NAMALWA (cell line): ENCODE measurements at places on chromosomes 1 and 21.
A peak's percentile ranks its signal among the peaks of the same experiment; 100 is the strongest.

DNA sequence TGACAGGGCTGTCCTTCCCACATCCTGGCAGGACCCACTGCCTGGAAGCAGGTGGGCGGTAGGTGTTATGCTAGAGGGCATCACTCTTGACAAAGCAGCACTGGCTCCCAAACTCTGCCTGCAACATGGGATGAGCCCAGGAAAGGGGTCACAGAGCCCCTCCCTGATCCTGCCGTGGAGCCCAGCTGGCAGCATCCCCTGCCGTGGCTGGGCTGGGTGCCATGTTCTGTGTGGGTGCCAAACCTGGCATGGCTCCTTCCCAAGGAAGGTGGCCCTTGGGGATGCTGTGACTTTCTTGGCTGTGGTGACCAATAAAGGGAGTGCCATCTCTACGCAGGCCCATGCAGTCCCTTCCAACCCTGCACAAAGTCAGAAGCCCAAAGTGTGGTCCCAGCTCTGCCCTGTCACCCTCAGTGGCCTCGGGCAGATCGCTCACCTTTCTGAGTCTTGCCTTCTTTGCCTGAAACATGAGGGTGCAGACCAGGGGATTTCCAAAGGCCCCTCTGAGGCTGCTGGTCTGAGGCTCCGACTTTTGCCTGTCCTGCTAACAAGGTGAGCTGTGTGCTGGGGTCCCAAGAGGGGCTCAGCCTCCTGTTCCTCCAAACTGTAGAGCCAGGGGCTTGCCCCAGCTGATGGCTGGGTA is 6.0 kb downstream of the CDK18 start:
- DNase-seq = no peak

- no peak for DNase-seq
These were observed 1.7 kb upstream of the PEF1 start for GRCh38 chr1:31646259-31646960.

- DNase-seq = peak; percentile 23
These were observed 40.3 kb downstream of the DIRAS3 start for GRCh38 chr1:68010090-68010489.

- DNase-seq = no peak
These were observed 80.6 kb upstream of the ARHGEF16 start for GRCh38 chr1:3373700-3374405.

GRCh38 chr21:46308431-46308830 is 15.2 kb downstream of the C21orf58 start:
- no peak for DNase-seq

GRCh38 chr1:42806593-42806992 is 10.3 kb upstream of the ERMAP start:
- DNase-seq = no peak

DNA sequence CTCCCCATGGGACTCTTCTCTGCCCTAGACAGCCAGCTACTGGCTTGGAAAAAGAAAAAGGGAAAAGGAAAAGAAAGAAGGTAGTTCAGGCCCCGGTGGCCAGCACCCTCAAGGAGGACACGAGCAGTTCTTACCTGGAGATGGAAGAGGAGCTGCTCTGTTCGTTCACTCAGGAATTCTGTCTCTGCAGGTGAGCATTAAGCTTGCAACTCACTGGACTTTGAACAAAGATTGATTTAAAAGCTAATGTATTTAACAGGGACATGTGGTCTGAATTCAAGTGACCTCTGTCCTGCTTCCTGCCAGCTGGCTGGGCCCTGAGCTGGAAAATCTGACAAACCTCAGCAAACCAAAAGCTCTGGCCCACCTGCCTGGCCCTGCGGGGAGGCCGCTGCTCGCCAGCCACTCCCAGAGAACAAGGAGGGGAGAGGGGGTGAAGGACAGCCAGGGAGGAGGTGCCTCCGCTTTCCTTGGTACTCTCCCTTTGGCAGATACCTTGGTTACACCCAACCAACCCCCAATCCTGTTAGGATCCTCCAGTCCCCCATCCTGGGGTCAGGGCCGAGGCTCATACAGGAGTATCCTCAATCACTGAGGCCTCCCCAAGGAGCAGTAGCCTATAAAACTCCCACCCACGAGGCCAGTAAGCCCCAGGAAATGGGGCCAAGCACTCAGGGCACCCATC is at the start of gene PDZK1:
Gene PDZK1, minus strand, starts transcription at position 186 of the 685 bp plus-strand sequence. CDS start 19,347 bp downstream, outside the sequence.
- DNase-seq = no peak

DNA sequence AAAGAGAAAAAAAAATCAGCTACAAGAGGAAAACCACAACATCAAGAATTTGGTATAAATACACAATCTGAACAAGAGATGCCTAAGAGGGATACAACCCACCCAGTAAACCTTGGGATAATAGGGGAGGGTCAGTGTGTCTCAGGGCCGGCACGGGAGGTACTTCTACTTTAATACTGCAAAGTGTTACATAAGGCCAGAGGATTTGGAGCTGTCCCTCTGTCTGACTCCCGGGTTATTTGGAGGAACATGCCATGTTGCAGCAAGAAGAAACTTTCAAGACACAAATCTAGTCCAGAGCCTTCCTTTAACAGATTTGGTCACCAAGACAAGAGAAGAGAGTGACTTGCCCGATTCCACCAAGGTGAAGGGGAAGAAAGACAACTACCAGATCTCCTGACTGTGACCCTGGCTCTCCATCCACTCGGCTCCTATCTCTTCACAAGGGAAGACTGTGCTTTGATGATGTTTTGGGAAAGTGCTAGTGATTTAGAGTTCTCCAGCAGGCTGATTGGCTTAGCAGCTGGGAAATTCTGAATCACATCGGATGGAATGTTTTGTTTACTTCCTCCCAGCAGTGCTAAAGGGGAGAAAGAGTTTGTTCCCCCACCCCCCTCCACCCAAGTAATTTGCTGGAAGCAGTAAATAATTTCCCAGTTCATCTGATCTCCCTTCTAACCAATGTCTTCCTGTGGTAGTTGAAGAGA is 29.3 kb downstream of the SGIP1 start:
- no peak for DNase-seq

GRCh38 chr1:71014178-71014579 is 33.4 kb downstream of the PTGER3 start:
- DNase-seq = no peak

GRCh38 chr1:148263128-148263905 is 111.2 kb upstream of the NBPF11 start:
- peak; percentile 76 for DNase-seq

DNA sequence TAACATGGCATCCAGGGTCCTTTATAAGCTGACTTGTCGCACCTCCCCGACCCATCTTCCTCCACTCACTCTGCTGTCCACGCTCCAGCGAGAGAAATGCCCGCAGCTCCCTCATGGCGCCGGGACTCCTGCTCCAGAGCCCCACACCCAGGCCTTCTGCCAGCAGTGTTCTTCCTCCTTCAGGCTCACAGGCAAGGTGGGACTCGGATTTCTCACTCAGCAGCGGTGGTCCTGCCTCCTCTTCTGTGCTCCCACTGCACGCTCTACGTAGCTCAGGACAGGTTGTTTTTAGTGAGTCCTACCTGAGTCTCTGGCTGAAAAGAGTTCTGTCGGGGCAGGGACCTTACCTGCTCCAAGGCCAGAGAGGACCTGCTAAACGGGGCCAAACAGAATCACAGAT is 11.2 kb downstream of the THEMIS2 start:
- DNase-seq = no peak

- no peak for DNase-seq
These were observed 349.6 kb downstream of the LMO4 start for GRCh38 chr1:87678266-87678665.

- DNase-seq = peak; percentile 2
These were observed 15.3 kb downstream of the CD2 start for GRCh38 chr1:116769561-116769977.

DNA sequence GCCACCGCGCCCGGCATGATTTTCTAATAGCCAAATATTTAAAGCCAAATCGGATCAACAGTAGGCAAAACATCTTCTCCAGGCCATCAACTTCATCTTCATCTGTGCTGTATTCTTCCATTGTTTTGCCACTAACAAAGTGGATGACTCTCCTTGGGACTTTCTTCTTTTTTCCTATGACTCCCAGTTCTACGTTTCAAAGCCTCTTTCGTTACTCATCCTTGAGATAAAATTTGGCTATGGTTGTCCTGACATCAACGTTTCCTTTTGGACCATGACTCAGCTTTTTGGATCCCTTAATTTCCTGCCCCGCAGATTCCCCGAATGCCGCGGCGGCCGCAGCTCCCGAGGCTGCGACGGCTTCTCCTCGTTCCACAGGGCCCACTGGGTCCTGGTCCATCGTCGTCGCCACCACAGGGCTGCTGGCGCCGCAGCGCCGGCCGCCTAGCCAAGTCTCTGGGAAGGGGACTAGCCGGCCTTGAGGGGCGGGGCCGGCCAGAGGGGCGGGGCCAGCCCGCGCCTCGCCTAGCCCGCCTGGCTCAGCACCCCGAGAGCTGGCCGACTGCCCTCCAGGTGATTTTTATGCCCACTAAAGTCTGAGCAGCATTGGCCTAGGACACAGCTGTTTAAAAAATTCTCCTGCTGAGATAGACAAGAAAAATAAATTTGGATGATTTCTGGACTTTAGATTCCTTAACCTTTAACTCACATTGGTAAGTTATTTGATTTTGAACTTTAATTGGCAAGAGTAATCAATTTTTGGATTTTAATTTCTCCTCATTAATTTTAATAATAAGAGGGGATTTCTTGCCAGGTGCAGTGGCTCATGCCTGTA is 93.9 kb downstream of the ADCY10 start:
- DNase-seq = no peak
